ENCODE measurements at places on chromosomes 11 and 22.

DNA sequence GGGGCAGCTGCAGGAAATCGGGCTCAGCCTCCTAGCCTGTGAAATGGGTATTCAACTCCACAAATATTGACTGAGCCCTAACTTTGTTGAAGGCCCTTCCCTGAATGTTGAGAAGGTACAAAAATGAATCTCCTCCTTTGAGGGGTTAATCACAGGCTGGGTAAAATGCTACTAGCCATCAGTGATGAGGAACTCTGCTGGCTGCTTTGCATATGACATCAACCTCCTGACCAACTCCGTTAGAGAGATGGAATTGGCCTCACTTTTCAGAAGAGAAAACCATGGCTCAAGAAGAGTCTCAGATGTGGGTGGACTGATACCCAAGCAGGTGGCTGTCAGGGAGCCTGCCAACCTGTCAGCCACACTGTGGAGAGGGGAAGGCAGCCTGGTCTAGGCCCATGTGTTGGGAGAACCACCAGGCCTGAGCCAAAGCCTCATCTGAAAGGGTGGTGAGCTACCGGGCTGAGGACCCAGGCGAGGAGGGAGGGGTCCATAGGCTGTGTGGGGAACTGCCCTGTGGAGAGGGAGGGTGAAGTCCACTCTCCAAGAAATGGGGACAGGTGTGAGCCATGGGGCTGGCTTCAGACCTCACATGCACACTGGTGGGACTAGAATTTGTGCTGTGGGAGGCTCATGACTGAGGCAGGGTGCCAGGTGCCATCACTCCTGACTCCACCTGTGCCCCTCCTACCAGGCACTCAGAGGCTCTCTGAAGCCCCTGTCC is 11.8 kb downstream of the CDCA5 start:
- DNase-seq: no peak

DNA sequence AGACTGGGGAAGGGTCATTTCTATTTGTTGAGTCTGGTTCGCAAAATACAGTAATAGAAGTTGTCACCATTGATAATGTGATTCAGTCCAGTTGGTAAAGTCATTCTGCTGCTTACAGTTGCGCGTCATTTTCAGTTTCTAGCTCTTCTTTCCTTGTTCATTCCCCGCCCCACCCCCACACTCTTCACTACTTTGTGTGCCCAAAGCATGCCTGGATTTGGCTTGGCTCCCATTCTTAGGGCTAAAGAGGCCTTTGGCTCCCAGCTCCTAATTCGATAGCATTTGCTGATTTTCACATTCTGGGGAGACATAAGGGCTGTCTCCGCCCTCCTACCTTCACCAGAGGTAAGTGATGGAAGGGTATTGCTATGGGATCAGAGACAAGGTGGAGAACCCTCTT is 43.0 kb downstream of the CECR2 start:
- DNase-seq: no peak

- no peak for DNase-seq
Observed at GRCh38 chr11:66607126-66607834, 9.2 kb upstream of the RBM14 start.

DNA sequence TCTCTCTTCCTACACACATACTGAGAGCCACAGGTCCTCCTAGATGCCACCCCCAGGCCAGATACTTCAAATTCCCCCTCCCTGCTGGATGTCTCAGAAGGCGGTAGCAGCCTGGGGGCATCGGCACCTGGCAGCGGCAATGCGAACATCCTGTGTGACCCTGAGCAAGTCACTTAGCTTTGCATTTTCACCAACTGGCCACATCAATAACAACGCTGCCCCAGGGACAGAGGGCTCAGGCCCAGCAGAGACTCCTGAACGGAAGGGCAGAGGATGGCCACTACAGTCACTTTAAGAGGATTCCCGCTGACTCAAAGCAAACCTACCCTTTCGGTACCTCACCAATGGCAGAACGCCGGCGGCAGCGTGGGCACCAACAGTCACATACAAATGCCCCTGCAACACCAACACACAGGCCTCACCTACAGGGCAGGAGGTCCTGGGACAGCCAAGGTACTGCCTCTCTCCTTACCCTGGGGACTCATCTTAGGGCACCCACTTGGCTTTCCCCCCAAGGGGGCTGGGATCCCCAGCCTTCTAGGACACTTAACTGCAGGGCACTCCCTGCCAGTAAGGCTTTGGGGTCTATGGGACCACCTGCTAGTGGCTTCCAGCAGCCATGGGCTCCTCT is 1.6 kb downstream of the LMO1 start:
- no peak for DNase-seq

GRCh38 chr11:926341-926916 is 759 bp downstream of the AP2A2 start:
- no peak for DNase-seq

GRCh38 chr11:64267207-64267945 is 16.0 kb downstream of the PLCB3 start:
- DNase-seq: no peak

- DNase-seq: no peak
Observed at GRCh38 chr22:41201141-41201540, 4.0 kb upstream of the L3MBTL2 start.

DNA sequence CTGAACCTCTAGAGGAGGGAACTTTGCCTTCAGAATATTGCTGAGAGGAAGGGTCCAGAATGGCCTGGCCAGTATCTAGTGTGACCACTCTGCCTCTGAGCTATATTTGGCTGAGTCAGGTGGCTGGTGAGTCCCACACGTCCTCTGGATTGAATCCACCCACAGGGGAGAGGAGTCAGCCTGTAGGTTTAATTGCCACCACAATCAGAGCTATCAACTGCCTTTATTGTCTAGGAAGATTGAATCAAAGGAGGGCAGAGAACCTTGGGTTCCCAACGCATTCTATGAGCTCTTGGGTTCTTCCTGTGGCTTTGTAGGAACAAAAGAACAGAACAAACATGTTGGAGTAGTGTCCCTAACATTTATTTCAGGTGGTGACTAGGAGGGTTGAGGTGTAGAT is 67.7 kb downstream of the ST3GAL4 start:
- DNase-seq: no peak

DNA sequence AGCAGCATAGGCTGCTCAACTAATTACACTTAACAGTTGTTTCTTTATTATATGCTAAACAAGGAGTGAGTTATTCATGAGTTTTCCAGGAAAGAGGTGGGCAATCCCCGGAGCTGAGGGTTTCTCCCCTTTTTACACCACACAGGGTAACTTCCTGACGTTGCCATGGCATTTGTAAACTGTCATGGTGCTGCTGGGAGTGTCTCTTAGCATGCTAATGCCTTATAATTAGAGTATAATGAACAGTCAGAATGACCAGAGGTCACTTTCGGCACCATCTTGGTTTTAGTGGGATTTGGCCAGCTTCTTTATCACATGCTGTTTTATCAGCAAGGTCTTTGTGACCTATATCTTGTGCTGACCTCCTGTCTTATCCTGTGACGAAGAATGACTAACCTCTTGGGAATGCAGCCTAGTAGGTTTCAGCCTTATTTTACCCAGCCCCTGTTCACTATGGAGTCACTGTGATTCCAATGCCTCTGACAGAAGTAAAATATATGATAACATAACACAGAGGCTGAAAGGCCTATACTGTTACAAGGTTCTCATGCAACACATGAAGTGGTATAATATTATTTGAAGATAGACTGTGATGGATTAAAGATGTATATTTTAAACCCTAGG is 41.3 kb upstream of the RDX start:
- DNase-seq: no peak

- no peak for DNase-seq
Observed at GRCh38 chr22:43399338-43399979, 12.4 kb upstream of the MPPED1 start.

DNA sequence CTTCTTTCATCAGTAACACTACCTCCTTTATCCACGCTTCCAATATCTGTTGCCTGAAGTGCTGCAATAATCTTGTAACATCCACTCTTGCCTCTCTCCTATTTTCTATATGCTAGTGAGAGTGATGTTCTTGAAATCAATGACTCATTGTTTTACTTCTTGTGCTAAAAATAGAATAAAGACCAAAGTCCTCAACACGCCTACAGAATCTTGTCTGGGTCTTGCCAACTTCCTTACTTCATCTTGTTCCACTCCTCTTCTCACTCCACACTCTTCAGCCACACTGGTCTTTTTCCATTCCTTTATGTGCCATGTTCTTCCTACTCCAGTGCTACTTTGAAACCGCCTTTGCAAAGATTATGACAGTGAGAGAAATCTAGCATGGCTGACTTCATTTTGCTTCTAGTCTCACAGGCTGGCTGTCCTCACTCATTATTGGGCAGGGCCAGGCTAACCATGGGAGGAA is 136.4 kb downstream of the CCDC81 start:
- DNase-seq: no peak

DNA sequence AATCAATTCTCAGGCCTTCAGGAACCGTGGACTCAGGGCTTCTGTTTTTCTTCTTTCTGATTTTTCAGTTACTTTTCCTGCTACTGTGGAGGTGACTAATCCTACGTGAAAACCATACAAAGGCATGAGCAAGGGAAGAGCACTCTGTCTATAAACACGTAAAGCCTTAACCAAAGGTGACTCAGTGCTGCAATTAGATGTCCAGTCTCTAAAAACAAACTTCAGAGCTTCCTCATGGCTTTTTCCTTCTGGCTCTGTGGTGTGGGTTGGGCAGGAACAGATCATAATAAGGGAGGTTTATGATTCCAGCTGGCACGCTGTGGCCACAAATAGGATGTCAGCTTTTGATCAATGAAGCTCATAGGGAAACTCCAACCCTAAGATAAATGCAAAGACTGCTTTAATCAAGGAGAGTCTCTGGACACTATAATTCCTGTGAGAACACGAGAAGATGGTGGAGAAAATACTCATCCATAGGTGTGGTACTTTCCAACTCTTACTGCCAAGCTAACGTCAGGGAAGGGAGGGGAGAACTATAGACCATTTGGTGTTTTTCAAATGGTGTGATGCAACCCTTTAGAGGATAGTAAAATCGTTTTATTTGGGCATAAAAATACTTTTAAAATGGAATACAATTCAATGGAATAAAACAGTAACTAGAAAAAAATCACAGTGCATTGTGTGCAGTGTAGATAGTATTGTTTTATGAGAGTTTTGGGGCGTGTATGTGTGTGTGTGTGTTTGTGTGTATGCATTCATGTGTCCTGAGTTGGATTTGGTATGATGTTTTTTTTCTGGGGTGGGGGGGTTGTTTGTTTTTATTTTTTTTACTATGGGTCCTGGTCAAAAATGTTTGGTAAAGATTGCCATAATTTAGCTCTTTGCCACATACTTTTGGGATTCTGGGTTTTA is at the start of gene NXPE2:
NXPE2 (plus strand) TSS at position 403 of the 912 bp plus-strand sequence; CDS start at position 452, 49 bp downstream.
- no peak for DNase-seq

DNA sequence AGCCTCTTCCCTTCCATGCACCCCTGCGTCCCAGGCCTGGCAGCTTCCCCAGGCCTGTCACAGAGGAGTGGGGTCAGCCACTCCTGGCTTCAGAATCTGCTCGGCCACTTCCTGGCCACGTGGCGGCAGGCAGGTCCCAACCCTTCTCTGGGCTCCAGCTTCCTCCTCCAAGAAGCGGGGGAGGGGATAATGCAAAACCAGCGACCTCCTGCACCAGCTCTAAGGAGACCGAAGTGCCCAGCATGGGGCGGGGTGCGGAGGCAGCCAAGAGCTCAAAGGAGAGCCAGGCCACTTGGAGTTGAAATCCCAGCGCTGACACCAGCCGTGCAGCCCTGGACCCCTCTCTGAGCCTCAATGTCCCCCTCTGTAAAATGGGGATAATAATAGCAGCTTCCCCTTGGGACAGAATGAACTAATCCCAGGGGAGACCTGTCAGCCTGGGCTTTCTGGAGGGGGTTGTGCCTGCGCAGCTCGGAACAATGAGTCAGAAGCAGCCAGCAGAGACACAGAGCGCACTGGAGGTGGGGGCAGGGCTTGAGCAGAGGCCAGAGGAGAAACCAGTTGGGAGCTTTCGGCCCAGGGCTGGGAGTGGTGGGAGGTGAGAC is 22.8 kb upstream of the PICK1 start:
- no peak for DNase-seq

DNA sequence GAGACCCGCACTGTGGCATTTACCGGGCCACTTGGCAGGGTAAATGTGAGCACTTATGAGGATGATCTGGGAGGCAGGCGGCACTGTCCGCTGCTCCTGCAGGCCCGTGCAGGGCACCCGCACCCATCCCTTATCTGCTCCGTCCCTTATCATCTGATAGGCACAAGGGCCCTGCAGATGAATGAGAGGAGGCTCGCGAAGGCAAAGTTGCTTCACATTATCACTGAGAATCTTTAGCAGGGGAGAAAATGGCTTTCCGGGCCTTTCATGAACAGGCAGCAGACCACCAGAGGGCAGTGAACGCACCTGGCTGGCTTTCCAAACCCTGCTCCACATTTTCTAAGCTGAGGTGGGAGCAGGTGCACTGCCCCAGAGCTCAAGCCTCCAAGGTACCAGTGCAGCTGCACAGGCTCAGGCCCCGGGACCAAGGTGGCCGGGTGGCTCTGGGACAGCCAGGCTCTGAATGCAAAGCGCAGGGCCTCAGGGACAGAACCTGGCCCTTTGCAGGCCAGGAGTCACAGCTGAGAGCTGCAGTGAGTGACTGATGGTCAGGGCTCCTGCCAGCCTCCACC is 165.6 kb downstream of the SHANK2 start:
- no peak for DNase-seq

DNA sequence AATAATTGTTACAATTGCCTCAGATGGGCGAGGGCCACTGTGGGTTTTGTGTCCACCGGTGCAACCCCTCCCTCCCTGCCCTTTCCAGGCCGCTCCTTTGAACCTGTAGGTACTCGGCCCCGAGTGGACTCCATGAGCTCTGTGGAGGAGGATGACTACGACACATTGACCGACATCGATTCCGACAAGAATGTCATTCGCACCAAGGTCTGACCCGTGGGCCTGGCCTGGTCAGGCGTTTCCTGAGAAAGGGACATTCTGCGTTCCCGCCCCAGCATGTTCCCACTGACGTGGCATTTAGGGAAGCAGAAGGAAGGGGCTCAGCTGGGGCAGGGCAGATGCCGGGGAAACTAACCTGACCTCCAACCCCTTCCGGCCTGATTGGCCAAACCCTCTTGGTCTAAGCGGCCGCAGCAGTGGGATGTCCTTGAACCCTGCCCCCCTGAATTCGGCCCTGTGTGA is 10.1 kb downstream of the SIDT2 start:
- no peak for DNase-seq
